ENCODE measurements at places on chromosomes 12 and 14.

DNA sequence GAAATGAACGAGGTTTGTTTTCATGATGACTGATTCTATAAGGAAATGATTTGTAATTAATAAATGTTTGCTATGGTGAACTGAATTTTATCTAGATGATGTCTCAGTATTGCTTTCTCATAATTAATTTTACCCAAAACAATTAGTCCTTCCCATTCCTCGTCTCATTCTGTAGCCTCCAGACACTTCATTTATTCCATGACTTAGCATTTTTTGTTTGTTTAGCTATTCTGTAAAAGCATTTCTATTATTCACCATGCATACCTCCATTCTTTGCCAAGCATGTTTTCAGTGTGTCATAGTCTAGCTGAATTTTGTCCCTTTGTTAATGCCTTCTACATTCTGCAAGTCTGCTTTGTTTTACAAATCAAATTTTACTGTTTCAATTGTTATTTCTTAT, 137.4 kb upstream of the RPL10L start:
- DNase-seq: no peak

DNA sequence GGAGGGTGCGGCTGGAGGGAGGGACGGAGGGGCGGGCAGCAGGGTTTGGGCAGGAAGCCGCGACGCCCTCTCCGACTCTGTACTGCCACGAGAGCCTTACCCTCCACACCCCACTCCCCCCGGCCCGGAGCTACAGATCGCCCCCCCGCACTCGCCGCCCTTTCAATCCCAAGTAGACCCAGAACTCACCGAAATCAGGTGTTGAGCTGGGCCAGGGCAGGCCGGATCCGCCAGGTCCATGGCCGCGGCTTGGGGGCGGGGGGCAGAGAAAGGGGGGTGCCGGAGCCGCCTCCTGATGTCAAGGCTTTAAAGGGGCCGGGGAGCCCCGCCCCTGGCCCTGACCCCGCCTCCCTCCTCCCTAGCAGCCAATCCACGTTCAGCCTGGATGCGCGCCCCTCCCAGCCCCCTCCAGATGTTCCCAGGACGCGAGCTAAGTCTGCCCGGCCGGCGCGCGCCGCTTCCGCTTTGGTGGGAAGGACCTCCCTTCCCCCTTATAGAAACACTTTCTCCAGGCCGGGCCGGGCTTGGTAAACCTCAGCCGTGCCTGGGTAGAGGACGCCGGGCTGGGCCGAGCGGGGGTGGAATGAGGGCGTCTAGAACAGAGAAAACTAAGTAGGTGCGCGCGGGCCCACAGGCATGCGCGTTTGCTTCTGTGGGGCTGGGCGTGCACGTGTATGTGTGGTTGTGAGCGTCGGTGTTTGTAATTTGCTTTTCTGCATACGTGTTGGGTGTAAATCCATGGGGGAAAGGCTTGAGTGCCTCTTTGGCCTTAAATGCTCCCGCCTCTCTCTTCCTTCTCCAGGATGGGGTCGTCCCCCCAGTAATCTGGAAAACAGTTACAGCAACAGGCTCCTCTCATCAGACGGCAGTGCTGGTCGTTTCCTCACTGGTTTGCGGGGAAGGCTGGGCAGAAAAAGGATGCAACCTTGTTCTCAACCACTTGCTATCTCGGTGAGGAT, at the start of gene NCKAP5L:
Gene NCKAP5L, minus strand, starts transcription at position 281 of the 959 bp plus-strand sequence. CDS start 24,369 bp downstream, outside the sequence.
- peak; percentile 95 for DNase-seq

GRCh38 chr14:52987514-52987913, 36.7 kb upstream of the FERMT2 start:
- DNase-seq: no peak

DNA sequence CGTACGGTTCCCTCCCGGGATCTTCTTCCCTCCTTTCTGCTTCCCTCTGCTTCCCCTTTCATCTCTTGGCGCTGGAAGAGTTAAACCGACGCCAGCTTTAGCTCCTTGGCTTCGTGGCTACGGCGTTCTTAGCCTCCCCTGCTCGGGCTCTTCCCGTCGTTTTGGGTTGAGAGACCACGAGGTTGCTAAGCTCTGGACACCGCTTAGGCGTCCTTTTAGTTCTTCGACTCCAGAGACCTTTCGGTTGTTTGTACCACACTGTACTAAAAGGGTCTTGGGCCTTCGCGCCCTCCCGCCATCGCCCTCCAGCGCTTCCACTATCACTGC, 545 bp downstream of the CPSF2 start:
- no peak for DNase-seq

GRCh38 chr12:93699271-93700145, 22.3 kb downstream of the CRADD start:
- no peak for DNase-seq

GRCh38 chr12:62963486-62964041, 28.6 kb upstream of the PPM1H start:
- DNase-seq: no peak

DNA sequence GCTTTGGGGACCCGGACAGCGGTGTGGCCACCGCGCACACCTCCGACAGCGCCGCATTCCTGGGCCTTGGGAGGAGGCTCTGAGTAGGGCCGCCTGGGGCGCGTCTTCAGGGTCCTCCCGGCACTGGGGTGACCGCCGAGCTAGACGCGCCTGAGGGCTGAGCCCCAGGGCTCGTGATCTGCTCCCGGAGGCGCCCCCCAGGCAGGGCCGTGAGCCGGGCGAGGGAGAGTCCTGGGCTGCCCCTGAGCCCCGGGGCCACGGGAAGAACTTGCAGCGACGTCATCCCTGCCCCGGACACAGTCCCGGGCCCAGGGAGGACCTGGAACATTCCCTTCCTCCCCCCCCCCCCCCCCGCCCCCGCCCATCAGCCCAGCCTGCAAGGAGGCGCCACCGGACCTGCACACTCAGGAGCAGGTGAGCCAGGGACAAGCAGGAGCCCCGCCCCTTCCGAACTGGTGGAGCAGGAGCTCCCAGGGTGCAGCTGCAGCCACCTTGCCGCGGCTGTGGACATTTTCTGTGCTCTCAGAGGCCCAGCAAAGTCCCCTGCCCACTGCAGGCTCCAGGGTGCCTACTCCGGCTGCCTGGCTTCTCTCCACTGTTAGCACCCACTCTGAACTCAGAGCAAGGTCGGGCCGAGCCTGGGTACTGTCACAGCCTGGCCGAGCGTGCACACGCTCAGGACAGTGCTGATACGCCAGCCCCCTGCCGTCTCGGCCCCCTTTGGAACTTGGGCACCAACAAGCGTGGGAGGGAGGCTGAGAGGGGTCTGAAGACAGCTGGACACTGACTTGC, 50.7 kb downstream of the A2M start:
- DNase-seq: no peak

DNA sequence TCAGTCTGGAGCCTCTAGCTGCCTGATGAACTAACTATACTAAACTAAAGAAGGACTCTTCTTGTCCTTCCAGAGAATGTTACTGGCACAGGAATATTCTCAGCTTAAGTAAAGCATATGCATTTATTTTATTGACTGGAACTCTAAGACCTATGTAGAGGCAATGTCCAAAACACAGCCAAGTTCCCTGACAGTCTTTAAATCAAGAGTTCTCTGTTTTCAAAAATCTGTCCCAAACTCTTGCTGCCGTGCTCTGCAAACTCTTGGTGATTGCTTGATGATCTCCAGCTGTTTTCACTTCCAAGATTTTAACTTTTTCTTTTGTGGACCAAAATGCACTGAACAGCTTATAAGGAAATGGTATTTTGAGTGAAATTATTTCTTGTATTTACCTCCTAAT, 67.5 kb upstream of the DAAM1 start:
- no peak for DNase-seq

GRCh38 chr12:112328456-112329124, 53.6 kb downstream of the HECTD4 start:
- DNase-seq: no peak

DNA sequence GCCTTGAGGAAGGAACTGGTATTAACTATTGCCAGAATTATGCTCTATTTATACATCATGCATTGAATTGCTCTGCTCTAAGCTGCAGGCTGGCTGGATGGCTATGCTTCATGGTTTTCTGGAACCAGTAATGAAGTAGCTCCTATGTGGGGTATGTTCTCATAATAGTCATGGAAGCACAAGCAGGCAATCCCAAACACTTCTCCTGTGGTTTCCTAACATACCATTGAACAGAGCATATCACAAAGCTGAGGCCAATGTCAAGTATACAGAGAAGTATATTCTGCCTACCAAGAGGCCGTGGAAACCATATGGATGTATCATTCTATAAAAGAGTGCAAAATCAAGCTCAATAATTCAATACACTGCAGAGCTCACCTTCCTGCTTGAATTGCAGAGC, 1752.4 kb upstream of the FLRT2 start:
- DNase-seq: no peak

GRCh38 chr14:34749408-34749807, 35.0 kb upstream of the CFL2 start:
- DNase-seq: no peak

- DNase-seq: no peak
These were observed 81.3 kb upstream of the DUSP6 start for GRCh38 chr12:89433634-89434033.

DNA sequence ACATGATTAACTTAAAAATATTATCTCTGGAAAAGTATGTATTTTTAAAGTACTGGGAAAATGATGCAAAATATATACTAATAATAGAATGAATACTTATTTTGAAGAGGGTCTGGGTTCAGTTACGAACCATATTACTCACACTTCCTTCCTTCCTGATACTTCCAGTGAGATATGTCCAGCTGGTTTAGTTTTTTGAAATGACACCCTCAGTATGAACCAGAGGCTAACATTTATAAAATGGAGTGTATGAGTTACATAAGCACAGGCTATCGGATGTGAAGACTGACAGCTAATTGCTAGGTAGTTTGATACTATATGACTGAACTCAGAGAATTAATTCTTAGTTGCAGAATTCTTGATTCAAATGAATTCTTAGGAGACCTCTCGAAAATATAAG, 122.9 kb downstream of the OTOGL start:
- no peak for DNase-seq

- no peak for DNase-seq
These were observed 474 bp upstream of the CIT start for GRCh38 chr12:119877639-119877948.

GRCh38 chr14:99566390-99567354, 37.3 kb downstream of the CCDC85C start:
- no peak for DNase-seq

GRCh38 chr12:116141833-116142162, 135.7 kb downstream of the MED13L start:
- no peak for DNase-seq

- DNase-seq: no peak
These were observed 53.6 kb upstream of the ZFP36L1 start for GRCh38 chr14:68846466-68846865.

DNA sequence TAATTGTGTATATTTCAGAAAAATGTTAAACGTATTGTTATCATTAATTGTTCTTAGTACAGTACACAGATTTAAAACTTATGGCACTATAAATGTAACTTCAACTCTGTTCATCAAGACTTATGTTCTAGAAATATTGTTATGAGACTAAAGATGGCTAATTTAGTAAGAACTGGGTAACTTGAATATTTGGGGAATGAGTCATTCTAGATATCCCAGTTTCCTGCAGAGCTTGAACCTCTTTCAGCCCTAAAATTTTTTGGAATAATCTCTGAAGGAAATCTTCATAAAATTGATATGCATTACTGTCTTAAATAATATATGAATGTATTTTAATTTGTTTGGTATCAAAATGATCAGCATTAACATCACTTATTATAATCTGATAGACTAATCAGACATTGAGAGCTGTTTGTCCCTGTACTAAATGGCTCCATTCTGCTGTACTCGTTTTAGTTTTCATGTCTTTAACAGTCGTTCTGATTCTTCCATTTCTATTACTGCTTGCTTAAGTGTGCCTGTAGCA, 87.1 kb downstream of the VEZT start:
- DNase-seq: no peak

DNA sequence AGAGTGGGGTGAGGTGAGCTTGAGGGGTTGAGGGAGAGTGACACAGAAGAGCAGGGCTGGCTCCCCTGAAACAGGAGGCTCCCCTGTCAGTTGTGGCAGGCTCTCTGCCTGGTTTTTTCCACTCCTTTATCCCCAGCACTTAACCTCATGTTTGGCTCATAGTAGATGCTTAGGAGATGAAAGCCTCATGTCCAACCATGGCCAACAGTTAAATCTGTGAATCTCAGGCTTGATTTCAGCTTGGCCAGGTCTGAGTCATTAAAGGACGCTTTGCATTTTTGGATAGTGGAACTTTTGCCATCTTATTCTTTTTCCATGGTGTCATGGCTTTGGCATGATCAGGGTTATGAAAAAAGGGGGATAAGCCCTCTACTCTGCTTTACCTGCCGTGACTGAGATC, 117.2 kb downstream of the CACNA1C start:
- no peak for DNase-seq

- DNase-seq: no peak
These were observed 143.6 kb upstream of the OTX2 start for GRCh38 chr14:56953884-56954283.

DNA sequence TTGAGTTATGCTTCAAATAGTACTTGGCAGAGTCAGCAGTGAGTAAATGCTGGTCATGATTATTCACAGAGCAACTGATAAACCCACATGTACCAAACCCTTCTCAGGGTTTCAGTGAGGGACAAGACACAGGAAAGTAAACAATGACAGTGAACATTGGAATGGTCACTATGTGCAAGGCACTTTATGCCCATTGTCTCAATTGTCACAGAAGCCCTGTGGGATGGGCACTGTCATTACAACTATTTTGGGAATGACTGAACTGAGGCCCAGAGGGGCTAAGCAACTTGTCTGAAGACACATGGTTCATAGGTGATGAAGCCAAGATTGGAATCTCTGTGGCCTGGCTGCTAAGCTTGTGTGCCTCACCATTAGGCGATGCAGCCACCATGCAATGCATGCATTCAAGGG, 238.5 kb downstream of the RBM19 start:
- DNase-seq: no peak

- peak; percentile 54 for DNase-seq
These were observed 143.7 kb upstream of the DCN start for GRCh38 chr12:91326058-91327027.

DNA sequence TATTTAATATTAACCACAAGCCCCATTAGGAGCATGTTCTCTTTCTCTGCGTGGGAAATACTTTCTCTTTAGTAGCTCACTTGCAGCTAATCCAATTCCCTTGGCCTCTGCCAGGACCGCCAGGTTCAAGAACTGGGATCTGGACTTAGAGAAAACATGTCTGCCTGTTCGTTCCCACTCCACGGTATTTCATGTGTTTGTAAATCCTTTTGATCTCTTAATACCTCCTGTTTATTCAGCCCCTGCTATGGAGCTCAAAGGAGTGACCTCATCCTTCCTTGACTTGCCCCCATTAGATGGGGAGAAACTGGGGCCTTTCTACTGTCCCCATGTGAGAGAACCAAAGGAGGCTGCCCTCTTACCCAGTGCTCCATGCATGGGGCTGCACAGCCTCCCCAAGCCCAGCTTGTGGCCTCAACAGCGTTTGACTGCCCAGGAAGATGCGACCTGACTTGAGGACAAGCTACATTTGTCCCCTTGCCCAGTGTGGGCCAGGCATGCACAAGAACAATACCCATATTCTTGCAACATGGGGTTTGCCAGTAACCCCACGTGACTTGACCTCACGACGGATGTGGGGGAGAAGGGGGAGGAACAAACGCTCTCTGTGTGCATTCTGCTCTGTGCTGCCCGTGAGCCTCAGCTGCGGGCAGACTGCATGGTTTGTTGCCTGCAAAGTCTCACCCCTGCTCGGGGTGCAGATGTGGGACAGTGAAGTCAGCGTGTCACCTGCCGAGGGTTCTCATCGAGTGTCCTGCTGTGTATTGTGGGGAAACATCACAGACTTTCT, 30.3 kb downstream of the CD9 start:
- DNase-seq: peak; percentile 79

- no peak for DNase-seq
These were observed 170.1 kb upstream of the RTL1 start for GRCh38 chr14:101073598-101073965.

GRCh38 chr14:104163541-104163940, 25.2 kb downstream of the KIF26A start:
- DNase-seq: no peak
